ENCODE measurements at places on chromosomes 7 and 10.

GRCh38 chr7:151806204-151806603 is 70.7 kb downstream of the PRKAG2 start:
- no peak for DNase-seq

- DNase-seq = no peak
Observed at GRCh38 chr10:29535778-29536453, 98.9 kb downstream of the SVIL start.

DNA sequence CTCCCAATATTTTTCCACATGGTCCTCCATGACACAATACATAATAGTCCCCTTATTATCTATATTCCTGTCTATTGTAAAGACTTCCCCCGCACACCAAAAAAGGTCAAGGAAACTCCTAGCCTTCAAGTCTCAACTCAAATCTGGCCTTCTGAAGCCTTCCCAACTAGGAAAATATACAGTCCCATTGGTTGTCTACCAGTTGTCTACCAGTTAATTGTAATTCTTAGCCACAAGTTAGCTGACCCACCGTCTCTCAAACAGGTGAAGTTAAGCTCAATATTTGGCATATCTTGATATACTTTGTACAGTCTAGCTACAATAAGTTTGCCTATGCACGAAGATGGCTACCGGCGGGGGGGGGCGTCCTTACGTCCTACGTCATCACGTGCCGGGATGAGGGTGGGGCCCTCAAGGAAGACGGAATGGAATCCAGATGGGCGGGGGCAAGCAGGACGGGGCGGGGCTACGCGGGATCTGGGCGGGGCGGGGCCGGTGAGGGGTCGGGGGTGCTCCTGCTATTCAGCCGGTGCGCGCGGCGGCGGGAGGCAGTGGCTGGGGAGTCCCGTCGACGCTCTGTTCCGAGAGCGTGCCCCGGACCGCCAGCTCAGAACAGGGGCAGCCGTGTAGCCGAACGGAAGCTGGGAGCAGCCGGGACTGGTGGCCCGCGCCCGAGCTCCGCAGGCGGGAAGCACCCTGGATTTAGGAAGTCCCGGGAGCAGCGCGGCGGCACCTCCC is at the start of gene AHR:
Gene AHR, plus strand, starts transcription at position 551 of the 738 bp plus-strand sequence. CDS start 613 bp downstream, outside the sequence.
- peak; percentile 89 for DNase-seq

DNA sequence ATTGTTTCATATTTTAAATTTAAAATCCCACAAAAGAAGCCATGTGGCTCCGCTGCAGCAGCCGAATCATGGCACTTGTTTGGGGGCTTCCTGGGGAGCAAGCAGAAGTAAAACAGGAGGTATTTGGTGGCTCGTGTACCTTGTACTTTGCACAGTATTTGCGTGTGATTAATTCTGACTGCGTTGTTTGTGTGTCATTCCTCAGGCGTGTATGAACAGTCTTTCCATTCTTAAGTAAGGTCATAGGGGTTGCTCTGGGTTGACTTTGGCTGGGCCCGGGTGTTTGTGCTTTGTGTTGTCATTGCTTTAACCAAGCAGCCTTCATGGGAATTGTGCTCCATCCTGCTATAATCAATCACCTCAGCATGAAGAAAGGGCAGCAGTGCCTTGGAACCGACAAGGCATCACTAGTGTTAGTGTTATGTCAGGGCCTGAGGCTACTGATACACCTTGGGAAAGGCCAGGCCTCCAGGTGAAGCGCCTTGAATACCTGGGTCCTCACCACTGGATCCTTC is 182.4 kb downstream of the ARHGAP21 start:
- DNase-seq = no peak

DNA sequence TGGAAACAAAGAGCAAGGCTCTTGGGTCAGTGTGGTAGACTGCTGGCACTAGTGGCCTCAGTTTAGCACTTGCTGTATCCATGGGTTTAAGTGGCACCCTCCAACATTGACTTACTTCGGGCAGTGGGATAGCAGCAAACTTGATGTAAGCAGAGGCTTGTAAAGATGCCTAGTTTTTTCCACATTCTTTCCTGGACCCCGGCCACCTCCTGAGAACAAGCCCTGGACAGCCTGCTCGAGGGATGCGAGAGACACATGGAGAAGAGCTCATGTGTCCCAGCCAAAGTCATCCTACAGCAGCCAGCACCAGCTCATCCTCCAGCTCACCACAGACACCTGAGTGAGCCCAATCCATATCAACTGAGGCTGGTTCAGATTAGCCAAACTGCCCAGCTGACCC is 142.7 kb upstream of the PCBD1 start:
- DNase-seq = no peak

DNA sequence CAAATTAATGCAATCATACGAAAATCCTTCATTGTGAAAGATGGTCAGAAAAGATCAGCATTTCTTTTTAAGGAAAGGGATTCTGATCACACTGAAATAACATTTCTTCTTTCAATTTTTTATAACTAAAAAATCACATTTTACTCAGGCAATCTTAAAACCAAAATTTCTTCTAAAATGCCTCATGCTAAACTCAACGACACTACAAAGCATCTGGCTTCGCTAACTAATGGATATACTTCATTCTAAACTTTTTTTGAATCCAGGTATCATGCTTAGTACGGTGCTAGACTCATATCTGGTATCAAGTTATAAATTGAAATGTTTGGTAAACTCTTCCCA is 100.4 kb downstream of the CUBN start:
- DNase-seq = no peak

GRCh38 chr7:5636446-5636835 is 145.0 kb downstream of the RNF216 start:
- no peak for DNase-seq

DNA sequence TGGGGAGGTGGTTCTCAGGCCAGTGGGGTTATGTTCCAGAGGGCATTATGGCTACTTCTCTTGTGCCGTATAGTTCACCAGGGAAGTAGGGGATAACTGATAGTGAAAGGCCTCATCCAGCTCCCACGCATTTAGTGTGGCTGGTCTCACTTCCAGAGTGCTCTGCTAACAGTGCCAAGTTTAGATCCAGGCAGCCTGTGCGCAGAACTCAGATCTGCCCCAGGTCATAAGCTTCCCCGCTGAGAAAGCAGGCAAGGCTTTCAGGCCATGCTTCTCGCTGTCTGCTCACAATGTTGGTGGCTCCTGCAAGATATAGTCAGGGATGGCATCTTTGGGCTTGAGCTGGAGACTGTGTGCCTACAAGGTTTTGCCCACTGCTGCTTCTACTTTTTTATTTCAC is 11.3 kb downstream of the AGK start:
- no peak for DNase-seq

DNA sequence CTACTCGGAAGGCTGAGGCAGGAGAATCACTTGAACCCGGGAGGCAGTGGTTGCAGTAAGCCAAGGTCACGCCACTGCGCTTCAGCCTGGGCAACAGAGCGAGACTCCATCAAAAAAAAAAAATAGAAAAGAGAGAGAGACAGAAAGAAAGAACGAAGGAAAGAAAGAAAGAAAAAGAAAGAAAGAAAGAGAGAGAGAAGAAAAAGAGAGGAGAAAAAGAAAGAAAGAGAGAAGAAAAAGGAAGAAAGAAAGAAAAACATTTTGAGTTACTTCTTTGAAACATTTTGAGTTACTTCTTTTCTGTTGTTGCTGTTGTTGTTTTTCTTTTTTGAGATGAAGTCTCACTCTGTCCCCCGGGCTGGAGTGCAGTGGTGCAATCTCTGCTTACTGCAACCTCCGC is 2.4 kb upstream of the MKI67 start:
- no peak for DNase-seq

DNA sequence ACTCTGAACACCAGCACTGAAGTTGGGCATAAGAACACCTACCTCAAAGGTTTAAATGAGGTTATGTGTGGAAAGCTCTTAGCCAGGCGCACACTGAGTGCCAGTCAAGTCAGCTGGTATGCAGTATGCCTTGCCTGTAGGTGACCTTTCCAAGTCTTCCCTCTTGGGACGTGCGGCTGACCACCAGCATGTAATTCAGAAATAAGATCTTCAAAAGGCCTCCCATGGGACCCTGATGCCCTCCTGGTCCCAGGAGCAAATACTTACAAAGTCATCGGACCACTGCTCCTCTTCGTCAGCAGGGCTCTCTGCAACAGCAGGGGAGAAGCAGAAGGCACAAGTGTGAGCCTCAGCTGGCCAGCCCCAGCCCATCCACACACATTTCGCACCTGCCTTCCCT is 40.8 kb downstream of the BLNK start:
- no peak for DNase-seq

DNA sequence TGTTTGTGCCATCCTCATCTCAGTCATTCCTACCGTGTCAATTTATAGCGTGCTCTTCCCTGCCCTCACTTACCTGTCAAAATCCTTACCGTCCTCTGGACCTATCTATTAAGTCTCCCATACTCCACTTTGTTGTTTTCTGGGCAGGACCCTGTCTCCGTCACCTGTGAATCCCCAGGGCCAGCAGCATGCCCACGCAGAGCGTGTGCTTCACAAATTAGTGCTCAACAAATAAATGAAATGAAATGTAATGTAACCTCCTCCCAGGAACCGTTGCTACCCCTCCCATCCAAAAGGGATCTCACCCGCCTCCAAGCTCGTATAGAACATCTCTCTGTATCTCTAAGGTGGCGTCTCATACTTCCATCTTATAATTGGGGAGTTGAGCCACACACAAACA is 589.9 kb upstream of the MGMT start:
- DNase-seq = peak; percentile 20

- DNase-seq = no peak
Observed at GRCh38 chr7:6182993-6183392, 89.4 kb downstream of the CYTH3 start.

- no peak for DNase-seq
Observed at GRCh38 chr10:62092301-62093030, 176.2 kb downstream of the RTKN2 start.

DNA sequence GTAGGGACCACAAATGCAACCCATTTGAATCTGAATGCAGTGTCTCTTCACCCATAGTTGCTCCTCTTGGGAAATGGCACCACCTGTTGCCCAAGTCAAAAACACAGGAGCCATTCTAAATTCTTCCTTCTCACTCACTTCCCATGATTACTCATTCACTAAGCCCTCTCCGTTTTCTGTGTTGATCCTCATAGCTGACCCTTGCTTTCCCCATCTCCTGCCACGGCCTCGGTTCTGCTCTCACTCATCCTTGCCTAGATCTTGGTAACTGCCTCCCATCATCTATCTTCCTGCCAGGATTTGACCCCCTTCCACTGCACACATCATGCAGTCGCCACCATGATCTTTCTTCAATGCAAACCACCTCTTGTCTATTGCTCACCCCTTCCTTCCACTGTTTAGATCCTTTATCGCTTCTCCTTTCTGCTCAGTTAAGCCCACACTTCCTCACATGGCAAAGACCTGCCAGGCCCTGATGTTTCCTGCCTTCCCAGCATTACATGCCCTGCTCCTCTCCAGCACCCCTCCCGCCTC is 19.0 kb upstream of the CPN1 start:
- DNase-seq = no peak

GRCh38 chr7:2088801-2089200 is 143.9 kb downstream of the MAD1L1 start:
- no peak for DNase-seq

- peak; percentile 23 for DNase-seq
Observed at GRCh38 chr10:95421782-95422181, 131.0 kb upstream of the PDLIM1 start.

GRCh38 chr10:24340883-24341282 is 131.9 kb downstream of the KIAA1217 start:
- no peak for DNase-seq

DNA sequence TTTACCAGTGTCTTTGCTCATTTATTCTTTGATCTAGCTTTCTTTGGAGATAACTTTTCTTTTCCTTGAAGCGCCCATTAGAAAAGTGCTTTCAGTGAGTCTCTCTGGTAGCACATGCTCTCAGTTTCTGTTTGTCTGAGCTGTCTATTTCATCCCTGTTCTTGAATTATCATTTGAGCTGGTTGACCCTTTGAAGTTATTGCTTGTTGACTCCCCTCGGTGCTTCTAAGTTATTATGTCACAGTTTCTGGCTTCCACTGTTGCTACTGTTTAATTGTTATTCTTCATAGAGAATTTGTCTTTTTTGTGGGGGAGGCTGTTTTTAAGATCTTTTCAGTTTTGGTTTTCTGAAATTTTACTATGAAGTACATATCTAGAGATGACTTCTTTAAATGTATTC is 11.4 kb upstream of the PRF1 start:
- DNase-seq = no peak

- no peak for DNase-seq
Observed at GRCh38 chr7:76411626-76412025, 2.1 kb upstream of the SSC4D start.

Measured in left forelimb (tissue), 1 donor.